Cerebellar cortex (tissue), 1 donor: ENCODE measurements at places on chromosomes 5 and 9.

- no peak for DNase-seq
Observed at GRCh38 chr5:179509239-179509638, 41.1 kb upstream of the RUFY1 start.

GRCh38 chr9:108673386-108673785 lies 182.4 kb downstream of the ACTL7B start:
- DNase-seq, result no peak

GRCh38 chr5:26024774-26025173 lies 1013.6 kb downstream of the CDH9 start:
- no peak for DNase-seq

DNA sequence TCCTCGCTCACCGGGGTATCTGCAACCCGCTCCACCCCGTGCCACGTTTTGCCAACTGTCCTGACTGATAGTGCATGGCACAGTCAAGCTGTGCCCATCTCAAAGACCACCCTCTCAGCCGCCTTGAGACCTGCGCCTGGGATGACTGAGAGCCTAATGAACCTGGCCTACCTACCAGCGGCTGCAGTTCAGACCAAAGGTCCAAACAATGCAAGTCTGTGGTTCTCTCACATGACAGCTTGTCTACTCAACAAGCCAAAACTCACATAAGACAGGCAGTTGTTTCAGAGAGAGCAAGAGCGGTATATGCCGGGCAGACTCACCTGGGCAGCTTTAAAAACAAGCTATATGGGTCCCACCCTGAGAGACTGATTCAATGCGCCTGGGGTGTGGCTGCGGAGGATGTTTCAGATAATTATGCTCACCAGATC lies 70.5 kb downstream of the EPB41L4B start:
- no peak for DNase-seq

- DNase-seq, result no peak
Observed at GRCh38 chr9:130122456-130122855, 49.7 kb upstream of the NCS1 start.

DNA sequence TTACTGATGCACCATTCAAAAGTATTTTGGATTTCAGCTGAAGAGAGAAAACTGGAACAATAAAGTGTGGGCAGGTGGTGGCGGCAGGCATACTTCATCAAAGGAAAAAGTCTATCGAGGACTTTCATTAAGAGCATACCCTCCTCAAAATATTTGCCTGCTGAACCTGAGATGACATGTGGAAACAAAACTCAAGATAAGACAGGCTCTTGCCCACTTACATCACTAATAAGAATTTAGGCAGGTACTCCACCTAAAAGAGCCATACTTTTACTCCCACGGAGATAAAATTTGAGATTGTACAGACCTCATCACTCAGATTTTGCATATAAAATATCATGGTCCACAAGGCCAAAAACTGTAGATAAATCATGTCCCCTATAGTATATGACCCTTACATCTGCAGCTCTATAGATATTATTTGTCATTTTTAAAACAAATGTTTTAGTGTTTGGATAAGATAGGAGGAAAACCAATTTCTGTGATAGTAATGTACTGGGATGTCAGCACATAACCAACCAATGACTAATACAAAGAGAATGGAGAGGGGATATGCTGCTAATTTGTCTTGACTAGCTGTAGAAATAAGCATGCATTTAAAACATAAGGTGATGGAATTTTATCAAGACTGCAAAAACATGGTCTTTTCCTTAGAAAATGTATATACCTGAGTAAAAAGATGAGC lies 730.6 kb upstream of the ZNF608 start:
- no peak for DNase-seq

GRCh38 chr5:126651013-126651577 lies 50.3 kb downstream of the PHAX start:
- DNase-seq, result no peak
